Activated CD8-positive, alpha-beta T cell treated with anti-CD3 and anti-CD28 coated beads for 36 hours (primary cell): ENCODE measurements at places on chromosomes 5 and 9. TPM values are rescaled to one million over a fixed set of nuclear protein-coding genes. Genes with fewer than 3 reads are reported as not detected.

PAEP gene
- not detected for total RNA-seq

IFNA6 gene
- not detected for total RNA-seq

TMOD1 gene
- total RNA-seq, result 0.47 TPM

FOXD1 gene
- 0.99 TPM for total RNA-seq

CARD6 gene
- total RNA-seq, result 1.4 TPM

MRPL36 gene
- 80.1 TPM for total RNA-seq

FAM174A gene
- 5.9 TPM for total RNA-seq

SVEP1 gene
- total RNA-seq, result not detected

C5 gene
- total RNA-seq, result 3.4 TPM

PCDHGC3 gene
- total RNA-seq, result not detected

GRCh38 chr5:15715967-15716366 is 216.0 kb downstream of the FBXL7 start:
- no peak overlapping the region for H3K4me3 ChIP-seq
- no peak overlapping the region for H3K27ac ChIP-seq
- no peak for DNase-seq
- H3K27me3 ChIP-seq, result no peaks in the 10 kb centered on the region
- H3K36me3 ChIP-seq, result no peaks in the 10 kb centered on the region

- no peaks in the 10 kb centered on the region for H3K27me3 ChIP-seq
- peaks cover 50% of the 10 kb centered on the region for H3K4me1 ChIP-seq
- H3K4me3 ChIP-seq, result peak overlapping the region; percentile 51
Measured at GRCh38 chr5:110752953-110753352, 14.1 kb downstream of the SLC25A46 start.

DNA sequence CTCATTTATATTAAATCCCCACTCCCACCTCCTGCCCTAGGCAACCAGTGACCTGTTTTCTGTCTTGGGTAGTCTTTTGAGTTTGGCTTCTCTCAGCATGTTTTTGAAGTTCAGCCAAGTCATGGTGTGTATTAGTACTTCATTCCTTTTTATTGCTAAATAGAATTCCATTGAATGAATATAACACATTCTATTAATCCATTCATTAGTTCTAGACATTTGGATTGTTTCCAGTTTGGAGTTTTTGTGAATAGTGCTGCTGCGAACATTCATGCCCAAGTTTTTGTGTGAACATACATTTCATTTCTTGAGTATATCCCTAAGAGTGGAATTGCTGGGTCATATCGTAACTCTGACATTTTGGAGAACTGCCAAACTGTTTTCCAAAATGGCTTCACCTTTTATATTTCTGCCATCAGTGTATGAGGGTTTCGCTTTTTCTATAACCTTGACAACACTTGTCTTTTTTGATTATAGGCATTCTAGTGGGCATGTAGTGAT is 2.7 kb downstream of the ZNF346 start:
- DNase-seq, result no peak
- no peaks in the 10 kb centered on the region for H3K27me3 ChIP-seq
- H3K27ac ChIP-seq, result no peak overlapping the region
- no peak overlapping the region for H3K4me3 ChIP-seq
- peaks cover 35% of the 10 kb centered on the region for H3K4me1 ChIP-seq
- peaks cover 35% of the 10 kb centered on the region for H3K36me3 ChIP-seq

DNA sequence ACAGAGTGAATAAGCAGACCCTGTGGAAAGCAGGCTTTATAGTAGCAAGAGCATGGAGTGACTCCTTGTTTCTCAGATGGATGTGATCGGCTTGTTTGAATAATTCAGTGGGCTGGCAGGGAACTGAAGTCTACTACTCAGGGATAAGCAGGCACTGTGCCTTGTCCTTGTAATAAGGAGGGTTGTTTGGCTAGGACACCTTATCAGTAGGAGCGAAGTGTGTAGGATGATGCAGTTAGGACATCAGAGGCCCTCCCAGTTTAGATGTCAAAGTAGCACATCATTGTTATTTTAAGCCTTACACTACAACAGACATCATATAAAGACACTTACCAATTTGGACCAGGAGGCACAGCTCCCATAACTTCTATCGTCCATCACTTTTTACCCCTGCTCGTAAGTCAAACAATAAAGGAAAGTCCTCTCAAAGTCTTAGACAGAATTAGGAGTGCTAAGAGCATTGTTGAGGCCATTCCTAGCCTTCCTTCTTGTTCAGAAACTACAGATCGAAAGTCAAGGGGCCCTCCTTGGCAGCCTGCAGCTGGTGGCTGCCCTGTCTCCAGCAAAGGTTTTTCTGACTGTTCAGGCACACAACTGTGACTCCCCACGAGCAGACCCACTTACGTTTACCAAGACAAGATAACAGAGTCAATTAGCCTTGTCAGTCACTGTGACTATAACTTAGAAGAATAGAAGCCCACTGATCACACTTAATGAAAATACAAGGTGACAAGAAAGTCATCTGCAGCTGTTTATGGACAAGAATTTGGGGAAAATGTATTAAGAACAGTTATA is 218.6 kb downstream of the SNX18 start:
- H3K4me3 ChIP-seq, result no peak overlapping the region
- no peak overlapping the region for H3K27ac ChIP-seq
- H3K4me1 ChIP-seq, result peaks cover 4% of the 10 kb centered on the region
- H3K27me3 ChIP-seq, result peaks cover 3% of the 10 kb centered on the region

GRCh38 chr9:131284856-131285255 is 4.7 kb upstream of the PLPP7 start:
- H3K27ac ChIP-seq, result no peak overlapping the region
- H3K4me1 ChIP-seq, result peaks cover 8% of the 10 kb centered on the region
- H3K36me3 ChIP-seq, result no peaks in the 10 kb centered on the region
- peaks cover 12% of the 10 kb centered on the region for H3K27me3 ChIP-seq

DNA sequence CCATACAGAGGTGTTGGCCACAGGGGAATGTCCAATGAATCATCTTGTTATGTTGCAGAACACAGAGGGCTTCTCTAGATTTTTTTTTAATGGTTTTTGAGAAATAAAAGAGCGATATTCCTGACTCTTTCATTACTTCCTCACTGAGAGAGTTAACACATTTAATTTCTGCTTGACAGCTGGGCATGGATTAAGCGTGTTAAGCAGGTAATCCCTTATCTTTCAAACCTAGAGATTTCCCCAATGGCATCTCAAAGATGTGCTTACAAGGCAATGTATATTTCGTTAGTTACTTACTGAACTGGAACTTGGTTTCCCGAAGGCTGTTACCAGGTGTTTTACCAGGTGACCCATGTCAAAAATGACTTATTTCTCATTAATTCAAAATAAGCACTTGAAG is 21.8 kb upstream of the ADCY2 start:
- DNase-seq, result no peak
- no peaks in the 10 kb centered on the region for H3K27me3 ChIP-seq

DNA sequence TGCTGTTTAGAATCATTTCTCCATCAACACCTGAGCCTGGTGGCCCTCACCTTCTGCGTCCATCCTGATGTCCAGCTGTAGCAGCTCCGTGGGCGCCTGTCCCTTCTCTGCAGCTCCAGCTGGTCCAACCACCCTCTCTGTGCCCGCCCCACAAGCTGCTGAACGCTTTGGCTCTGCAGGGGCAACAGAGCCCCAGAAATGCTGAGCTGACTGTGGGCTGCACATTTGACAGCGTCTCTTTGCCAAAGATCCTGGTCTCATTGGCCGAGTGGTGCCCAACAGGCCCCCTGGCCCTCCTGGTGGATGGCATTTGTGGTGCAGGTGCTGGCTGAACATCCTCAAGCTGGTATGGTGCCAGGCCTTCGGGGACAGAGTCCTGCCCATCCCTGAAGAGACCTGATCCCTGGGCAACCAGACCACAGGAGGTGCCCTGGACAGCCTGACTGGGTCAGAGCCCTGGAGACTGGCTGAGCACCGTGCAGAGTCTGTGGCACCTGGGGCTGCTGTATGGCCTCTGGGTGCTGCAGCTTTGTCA is 25.3 kb upstream of the CEP72 start:
- H3K4me3 ChIP-seq, result no peak overlapping the region
- peaks cover 6% of the 10 kb centered on the region for H3K4me1 ChIP-seq
- H3K27me3 ChIP-seq, result peaks cover 22% of the 10 kb centered on the region
- DNase-seq, result no peak

- H3K4me3 ChIP-seq, result no peak overlapping the region
- peaks cover 6% of the 10 kb centered on the region for H3K27me3 ChIP-seq
- peaks cover 16% of the 10 kb centered on the region for H3K4me1 ChIP-seq
- H3K36me3 ChIP-seq, result no peaks in the 10 kb centered on the region
- no peak overlapping the region for H3K27ac ChIP-seq
Measured at GRCh38 chr9:87278971-87279733, 218.5 kb upstream of the DAPK1 start.

DNA sequence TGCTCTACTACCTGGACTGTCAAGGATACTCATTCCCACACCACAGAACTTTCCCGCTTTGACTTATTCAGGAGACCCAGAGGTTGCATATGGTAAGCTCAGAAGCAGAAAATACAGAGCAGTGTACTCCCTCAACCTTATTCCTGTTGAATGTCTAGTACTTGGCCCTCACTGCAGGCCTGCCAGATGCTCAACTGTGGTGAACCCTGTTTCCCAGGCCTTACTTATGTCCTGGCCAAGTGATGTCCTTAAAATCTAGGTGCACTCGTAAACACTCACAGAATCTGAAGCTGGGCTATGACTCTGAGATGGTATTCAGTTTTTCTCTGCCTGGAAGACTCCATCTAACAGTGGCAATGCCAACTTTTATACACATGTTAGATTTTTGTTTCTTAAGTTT is 21.0 kb downstream of the DIAPH1 start:
- peak overlapping the region; percentile 69 for H3K27ac ChIP-seq
- peaks cover 67% of the 10 kb centered on the region for H3K4me1 ChIP-seq
- H3K36me3 ChIP-seq, result peaks cover 32% of the 10 kb centered on the region
- H3K27me3 ChIP-seq, result no peaks in the 10 kb centered on the region

DNA sequence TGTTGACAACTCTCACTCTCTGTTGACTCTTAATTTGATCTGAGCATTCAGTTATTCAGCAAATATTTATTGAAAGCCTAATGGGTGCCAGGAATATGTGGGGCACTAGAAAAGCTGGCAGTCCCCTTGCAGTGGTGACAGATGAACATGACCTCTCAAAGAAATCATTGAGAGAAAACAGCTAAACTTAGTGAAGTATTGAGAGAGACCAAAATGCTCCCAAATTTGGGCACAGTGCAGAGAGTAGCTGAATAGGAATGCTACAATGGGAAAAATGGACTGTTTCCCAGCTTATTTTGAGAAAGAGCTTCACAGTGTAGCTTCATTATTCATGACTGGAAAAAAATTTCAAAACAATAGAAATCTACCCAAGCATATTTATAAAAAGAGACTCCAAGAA is 257.9 kb downstream of the SGCD start:
- H3K4me1 ChIP-seq, result no peaks in the 10 kb centered on the region
- H3K4me3 ChIP-seq, result no peak overlapping the region
- H3K27me3 ChIP-seq, result peaks cover 22% of the 10 kb centered on the region
- no peaks in the 10 kb centered on the region for H3K36me3 ChIP-seq

DNA sequence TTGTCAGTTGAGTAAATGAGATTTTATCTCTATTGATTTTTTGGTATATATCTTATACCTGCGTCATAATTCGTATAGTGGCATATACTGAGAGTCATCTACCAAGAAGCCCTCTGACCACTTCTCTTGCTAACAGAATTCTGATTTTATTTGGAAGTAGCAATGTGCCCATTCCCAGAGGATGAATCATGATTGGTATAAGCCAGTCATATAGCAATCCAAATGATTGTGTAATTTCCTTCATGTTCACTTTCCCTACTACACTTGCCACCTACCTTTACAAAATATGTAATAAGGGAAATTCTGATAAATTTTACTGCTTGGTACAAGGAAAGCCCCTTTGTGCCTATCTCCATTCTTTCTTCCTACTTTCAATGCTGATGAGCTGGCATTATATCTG is 16.1 kb upstream of the ZNF462 start:
- no peak overlapping the region for H3K27ac ChIP-seq
- DNase-seq, result no peak
- no peaks in the 10 kb centered on the region for H3K27me3 ChIP-seq
- H3K4me3 ChIP-seq, result no peak overlapping the region
- H3K36me3 ChIP-seq, result no peaks in the 10 kb centered on the region
- H3K4me1 ChIP-seq, result no peaks in the 10 kb centered on the region

GRCh38 chr9:20394969-20395368 is 227.3 kb downstream of the MLLT3 start:
- no peak overlapping the region for H3K27ac ChIP-seq
- no peaks in the 10 kb centered on the region for H3K27me3 ChIP-seq
- H3K4me1 ChIP-seq, result peaks cover 46% of the 10 kb centered on the region
- H3K4me3 ChIP-seq, result no peak overlapping the region
- H3K36me3 ChIP-seq, result peaks cover 17% of the 10 kb centered on the region
- DNase-seq, result no peak

GRCh38 chr9:120386390-120387131 is 193.4 kb downstream of the CDK5RAP2 start:
- H3K4me1 ChIP-seq, result no peaks in the 10 kb centered on the region
- H3K36me3 ChIP-seq, result peaks cover 5% of the 10 kb centered on the region
- DNase-seq, result no peak
- H3K4me3 ChIP-seq, result no peak overlapping the region
- no peaks in the 10 kb centered on the region for H3K27me3 ChIP-seq

DNA sequence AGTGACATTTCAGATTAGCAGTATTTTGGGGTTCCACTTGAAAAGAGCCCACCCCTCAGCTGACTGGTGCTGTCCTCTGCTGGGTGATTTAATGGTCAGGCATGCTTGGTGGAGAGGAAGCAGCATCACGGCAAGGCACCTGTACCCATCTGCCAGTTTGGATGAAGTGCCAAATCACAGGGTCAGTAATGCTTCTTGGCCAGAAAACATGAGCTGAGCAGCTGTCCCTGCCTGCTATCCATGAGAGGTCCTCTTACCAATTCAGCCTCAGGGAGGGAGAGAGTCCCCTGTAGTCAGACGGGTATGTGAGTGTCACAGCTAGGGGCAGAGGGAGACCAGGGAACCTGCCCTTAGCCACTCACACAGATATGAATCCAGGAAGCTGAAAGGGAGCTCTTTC is 137.9 kb downstream of the SEC61B start:
- no peaks in the 10 kb centered on the region for H3K4me1 ChIP-seq
- H3K27me3 ChIP-seq, result peaks cover 30% of the 10 kb centered on the region
- no peak for DNase-seq
- H3K4me3 ChIP-seq, result no peak overlapping the region
- no peaks in the 10 kb centered on the region for H3K36me3 ChIP-seq
- no peak overlapping the region for H3K27ac ChIP-seq
